ENCODE measurements at places on chromosomes 13 and 19.

DNA sequence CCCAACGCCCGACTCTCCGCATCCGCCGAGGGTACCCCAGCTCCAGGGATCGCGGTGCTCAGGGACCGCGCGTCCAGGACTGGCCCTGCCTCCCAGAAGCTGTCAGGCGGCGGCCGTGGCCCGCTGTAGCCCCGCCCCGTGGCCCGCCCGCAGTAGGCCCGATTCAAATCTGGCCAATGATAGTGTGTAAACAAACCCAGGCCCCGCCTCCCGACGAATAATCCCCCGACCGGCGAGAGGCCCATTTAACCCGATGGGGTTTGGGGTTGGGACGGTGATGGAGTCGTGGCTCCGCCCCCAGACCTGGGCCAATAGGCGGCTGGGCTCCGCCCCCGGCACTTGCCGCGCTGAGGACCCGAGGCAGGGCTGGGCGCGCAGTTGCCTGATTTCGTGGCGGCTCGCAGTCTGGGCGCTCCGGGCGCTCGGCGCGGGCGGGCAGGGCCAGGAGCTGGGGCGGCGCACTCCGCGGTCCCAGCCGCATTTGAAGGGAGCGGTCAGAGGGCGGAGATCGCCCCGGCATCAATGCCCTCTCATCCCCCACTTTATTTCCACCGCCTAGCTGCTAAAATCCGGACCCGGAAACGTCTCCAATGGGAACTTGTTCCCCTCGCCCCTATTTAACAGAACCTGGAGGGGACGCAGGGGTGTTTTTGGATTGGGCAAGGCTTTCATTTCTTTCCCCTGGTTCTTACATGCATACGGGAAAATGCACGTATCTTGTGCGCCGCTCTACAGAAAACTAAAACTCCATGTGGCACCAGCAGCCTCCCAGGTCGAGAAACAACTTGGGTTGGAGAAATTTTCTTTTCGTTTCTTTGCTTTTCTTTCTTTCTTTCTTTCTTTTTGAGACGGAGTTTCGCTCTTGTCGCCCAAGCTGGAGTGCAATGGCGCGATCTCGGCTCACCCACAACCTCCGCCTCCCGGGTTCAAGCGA, 8.4 kb upstream of the BICRA start:
- peak; percentile 100 for DNase-seq

DNA sequence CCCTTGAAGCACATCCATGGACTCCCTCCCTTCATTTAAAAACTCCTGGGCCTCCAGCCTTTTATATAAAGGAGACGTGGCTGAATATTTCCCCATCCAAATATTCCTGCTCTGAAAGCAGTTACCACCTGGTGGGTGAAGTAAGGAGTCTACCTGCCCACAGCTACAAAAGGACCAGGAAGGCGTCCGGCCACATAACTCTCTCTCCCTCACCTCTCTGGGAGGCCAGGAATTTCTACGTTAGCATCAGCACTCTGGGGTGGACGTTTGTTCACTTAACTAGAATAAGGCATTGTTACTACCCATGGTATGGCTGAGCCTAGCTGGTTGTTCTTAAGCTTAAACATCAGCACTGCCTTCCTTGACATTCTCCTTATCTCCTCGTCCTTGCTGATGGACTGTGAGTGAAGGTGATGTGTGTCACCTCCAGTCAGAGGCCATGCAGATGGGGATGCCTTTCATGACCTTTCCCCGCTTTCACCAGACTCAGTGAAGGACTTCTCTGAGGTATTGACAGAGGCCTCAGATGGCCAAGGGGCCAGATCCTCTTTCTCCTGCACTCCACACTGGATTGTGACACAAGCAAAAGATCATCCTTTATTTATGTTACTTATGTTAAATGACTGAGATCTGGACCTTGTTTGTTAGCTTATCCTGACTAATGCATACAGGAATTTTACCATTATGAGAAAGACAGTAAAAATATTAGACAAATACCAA, 22.2 kb upstream of the KPNA3 start:
- DNase-seq = no peak

GRCh38 chr13:114058051-114058867, 74.2 kb downstream of the RASA3 start:
- no peak for DNase-seq

GRCh38 chr13:94966422-94966955, 254.1 kb upstream of the SOX21 start:
- no peak for DNase-seq

All from endodermal cell (in vitro differentiated cells).